ENCODE measurements at places on chromosomes 5 and 9.
A peak's percentile ranks its signal among the peaks of the same experiment; 100 is the strongest.

DNA sequence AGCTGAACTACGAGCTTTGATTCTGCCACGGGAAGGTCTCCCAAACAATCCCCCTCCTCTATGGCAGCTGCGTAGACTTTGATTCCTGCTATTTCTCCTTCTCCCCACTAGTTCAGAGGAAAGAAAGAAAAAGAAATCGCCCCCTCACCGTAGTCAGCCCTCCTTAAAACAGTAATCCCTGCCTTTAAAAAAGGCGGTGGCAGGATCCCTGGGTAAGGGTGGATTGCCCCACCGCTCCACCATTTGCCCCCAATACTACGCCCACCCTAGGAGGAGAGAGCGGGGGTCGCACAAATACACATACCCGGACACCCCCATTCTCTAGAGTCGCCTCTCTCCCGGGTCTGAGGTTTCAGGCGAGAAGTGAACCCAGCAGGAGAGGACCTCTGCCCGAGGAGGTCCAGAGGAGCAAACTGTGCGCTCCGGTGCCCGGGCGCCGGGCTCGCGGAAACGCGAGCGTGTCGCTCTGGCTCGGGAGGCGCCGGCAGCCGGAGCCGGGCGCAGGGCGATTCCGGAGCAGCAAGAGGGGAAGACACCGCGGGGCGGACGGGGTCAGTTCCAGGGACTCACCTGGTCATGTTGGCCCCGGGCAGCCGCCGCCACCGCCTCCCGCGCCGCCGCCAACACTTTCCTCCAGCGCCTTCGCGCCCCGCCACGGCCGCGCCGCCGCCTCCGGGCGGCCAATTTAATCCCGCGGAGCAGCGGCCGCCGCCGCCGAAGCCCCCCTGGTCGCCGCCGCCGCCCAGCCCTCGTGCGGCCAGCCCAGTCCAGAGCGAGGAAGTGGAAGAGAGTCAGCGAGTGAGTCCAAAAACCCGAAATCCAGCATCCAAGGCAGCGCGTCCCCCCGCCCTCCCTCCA lies 1057.7 kb upstream of the DMAC1 start:
- no peak for DNase-seq

DNA sequence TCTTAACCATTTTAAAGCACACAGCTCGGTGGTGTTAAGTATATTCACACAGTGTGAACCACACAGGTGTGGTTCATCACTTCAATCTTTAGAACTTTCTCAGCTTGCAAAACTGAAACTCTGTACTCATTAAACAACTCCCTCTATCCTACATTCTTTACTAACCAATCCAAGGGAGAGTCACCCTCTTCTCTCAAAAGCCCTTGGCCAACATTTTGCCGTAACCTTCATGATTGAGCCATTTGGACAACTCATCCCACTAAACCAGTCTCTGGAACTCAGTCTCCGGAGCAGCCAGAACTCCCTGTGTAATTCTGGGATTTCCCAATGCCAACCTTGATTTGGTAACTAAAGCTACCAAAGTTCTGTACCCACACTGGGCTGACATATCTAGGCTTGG lies 84.7 kb downstream of the TTC39B start:
- no peak for DNase-seq

DNA sequence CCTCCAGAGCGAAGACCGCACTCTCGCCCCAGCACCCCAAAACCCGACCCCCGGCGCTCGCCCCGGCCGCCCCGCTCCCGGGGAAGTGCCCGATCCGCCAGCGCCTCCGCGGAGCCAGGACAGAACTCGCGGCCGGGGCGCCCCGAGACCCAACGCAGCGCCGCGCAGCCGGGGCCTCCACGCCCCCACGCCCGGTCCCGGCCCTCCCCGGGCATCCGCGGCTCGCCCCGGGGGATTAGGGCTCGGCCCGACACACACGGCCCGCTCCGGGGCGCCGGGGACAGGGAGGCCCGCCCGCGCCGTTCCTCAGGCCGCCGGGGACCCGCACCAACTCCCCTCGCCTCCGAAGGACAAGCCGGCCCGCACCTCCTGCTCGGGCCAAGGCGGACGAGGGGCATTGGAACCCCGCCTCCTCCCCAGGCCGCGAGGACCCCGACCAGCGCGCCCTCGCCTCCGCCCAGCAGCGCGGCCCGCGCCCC lies 544 bp downstream of the FNBP1 start:
- peak; percentile 34 for DNase-seq

- DNase-seq: peak; percentile 99
Measured at GRCh38 chr9:106892632-106893031, 29.7 kb downstream of the ZNF462 start.

- DNase-seq: peak; percentile 72
Measured at GRCh38 chr9:122261469-122261881, 3.2 kb downstream of the RBM18 start.

GRCh38 chr5:141234109-141234667 lies 11.0 kb upstream of the PCDHB15 start:
- DNase-seq: peak; percentile 32

- peak; percentile 24 for DNase-seq
Measured at GRCh38 chr5:132662925-132663770, 5.2 kb downstream of the IL13 start.

DNA sequence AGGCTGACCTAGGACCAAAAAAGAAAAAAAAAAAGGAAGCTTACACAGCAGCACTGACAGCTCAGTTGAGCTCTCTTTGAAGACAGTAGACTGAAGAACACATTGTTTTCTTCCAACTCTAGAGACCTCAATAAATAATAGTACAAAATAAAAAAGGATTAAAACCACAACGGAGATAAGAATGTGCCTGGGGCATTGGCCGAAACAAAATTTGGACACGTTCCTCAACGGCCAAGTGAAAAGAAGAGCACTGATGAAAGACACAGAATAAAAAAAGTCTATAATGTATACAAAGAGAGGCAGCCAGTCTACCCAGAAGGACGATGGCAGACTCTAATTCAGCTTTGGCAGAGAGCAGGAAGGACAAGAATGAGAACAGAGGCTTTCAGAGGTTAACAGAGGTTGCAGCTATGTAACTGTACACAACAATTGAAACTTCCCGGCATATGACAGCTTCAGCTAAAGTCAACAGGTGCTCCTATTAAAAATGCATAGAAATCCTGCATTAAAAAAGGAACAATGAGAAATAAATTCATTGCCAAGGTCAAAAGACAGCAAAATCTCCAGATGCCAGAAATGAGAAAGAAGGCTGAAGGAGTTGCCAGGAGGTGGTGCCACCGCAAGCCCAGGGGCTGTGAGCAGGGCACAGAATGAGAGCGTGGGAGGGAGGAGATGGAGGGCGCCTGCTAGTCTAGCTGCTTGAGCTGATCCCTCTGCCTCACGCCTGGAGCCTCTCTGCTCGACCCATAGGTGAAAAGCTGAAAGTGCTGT lies 113.9 kb downstream of the DCP2 start:
- peak; percentile 16 for DNase-seq

DNA sequence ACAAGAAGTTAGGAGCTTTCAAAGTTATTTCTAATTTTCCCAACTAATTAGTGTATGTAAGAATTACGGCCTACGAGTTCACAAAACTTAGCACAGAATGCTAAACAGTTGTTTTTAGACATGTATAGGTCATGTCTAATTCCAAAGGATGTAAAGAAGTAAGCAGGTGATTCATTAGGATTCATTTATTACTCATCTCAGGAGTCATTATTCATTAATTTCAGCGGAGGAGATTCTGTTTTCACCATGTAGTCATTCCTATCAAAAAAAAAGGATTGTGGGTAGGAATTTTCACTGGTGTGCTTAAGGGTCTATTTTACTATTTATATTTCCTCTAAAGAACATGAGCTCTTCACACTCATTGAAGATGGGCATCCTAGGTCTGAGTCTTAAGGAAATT lies 532.2 kb downstream of the ACTL7B start:
- no peak for DNase-seq

GRCh38 chr5:179148703-179149170 lies 88.6 kb downstream of the ZNF354C start:
- DNase-seq: no peak

DNA sequence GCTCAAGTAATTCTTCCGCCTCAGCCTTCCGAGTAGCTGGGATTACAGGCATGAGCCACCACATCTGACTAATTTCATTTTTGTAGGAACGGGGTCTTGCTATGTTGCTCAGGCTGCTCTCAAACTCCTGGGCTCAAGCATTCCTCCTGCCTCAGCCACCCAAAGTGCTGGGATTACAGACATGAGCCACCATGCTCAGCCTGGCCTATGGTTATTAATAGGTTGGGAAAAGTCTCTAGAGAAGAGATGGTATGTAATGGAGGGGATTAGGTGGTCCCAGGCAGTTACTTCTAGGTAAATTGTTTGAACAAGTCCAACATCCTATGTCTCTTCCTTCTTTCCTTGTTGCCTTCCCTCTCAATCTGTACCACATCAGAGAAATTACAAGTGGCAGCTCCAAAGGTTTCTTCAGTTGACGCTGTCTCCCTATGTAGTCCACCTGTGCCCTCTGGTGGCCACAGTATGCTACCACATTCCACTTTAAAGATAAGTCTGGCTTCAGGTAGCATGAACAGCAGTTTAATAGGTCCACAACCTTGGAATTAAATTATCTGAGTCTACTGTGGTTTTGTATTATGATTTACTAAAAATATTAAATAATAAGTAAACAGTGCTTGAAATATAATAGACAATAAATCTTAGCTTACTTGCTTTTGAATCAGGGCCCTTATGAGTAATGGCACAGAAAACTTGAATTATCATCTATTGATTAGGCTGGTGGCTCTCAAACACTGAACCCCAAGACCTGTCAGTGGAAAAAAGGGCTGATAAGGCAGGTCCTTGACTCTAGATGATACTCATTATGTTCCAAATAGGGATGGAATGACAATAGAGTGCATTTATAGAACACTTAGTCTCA lies 9.7 kb downstream of the TIGD6 start:
- DNase-seq: peak; percentile 78

DNA sequence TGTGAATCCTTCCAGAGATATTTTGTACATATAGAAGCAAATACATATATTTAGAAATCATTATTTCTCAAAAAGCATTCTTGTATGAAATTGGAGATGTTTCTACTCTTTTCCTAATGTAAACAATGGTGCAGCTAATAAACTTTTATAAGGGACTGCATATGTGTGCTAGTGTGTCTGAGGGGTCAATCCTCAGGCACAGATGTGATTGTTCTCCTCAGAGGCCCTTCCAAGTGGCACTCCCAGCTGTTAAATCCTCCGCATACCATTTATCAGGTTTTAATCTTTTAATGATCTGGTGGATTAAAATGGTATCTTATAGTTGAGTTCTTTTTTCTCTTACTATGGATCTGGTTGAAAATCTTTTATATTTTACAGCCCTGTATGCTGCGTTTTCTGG lies 5.6 kb upstream of the OMD start:
- no peak for DNase-seq

- DNase-seq: no peak
Measured at GRCh38 chr5:179817470-179817840, 3.2 kb upstream of the SQSTM1 start.

DNA sequence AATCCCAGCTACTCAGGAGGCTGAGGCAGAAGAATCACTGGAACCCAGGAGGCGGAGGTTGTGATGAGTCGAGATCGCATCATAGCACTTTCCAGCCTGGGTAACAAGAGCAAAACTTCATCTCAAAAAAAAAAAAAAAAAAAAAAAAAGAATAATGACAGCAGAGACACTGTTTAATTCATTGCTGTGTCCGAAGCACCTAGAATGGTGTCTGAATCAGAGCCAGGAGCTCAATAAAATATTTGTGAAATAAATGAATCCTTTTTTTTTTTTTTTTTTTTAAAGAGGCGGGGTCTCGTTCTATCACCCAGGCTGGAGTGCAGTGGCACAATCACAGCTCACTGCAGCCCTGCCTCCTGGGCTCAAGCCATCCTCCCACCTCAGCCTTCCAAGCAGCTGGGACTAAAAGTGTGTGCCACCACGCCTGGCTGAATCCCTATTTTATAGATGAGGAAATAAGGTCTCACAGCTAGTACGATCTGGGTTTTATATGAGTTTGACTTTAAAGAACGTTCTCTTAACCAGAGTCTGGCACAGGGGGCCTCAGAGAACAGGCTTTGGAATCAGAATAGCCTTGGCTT lies 47.8 kb downstream of the THOC3 start:
- peak; percentile 73 for DNase-seq

DNA sequence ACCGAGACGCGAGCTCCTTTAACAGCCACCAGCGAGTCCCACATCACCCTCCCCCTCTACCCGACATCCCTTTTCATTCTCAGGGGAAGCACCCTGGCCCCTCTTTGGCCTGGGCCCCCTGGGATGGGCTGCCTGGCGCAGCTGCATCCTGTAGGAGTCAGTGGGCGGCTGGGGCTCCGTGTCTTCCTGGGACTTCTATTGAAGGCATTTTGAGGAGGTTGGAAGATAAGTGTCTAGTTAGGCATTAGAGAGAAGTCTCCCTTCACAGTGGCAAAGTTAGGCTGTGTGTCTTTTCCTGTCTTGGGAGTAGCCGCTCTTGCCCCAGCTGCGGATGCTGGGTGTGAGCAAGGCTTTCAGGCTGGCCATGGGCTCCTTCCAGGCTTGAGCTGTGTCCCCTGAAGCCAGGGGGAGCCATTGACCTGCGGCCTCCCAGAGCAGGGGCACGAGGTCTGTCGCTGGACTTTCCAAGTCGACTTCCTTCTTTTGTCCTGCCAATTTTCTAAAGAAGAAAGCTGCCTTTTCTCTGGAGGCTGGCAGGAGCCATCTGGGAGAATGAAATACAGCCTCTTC lies 18.6 kb upstream of the NKD2 start:
- no peak for DNase-seq

DNA sequence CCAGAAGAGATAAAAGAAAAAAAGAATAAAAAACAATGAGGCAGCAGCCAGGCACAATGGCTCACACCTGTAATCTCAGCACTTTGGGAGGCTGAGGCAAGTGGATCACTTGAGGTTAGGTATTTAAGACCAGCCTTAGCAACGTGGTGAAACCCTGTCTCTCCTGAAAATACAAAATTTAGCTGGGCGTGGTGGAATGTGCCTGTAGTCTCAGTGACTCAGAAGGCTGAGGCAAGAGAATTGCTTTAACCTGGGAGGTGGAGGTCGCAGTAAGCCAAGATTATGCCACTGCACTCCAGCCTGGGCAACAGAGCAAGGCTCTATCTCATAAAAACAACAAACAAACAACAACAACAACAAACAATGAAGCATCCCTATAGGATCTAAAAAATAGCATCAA lies 121.5 kb downstream of the HMHB1 start:
- peak; percentile 25 for DNase-seq
